ENCODE measurements at places on chromosomes 13 and 19.

DNA sequence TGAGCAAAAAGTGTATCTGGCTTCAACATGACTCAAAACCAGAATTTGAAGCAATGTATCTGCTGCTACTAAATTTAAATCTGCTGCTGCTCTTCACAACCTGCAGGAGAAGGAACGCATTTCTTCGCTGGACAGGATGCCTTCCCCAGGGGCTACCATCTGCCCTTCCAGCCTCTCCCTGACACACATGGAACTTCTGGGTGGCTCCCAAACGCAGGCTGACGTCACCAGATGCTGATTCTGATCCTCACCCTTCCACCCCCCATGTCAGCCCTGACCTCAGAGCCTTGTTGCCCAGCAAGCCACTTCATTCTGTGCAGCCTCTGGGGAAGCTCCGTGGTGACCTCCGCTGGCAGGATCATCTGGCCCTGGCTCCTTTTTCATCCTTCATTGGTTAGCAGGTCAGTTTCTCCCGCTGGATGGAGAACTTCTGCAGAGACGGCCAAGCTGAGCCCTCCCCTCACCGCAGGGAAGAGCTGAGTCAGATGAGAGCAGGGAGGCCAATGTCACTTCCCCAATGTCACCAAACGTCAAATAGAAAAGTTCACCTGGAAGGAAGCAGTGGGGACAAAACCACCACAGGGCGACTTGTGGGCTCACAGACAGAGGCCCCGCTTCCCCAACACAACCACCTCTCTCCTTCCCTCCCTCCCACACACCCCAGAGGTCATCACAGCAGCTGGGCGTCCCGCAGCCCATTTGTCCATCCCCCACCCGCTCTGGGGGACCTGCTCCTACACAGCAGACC, 14.0 kb upstream of the RAB20 start:
- peak; percentile 80 for DNase-seq

- DNase-seq = no peak
Observed at GRCh38 chr19:58440556-58440955, 603 bp upstream of the ZNF132 start.

DNA sequence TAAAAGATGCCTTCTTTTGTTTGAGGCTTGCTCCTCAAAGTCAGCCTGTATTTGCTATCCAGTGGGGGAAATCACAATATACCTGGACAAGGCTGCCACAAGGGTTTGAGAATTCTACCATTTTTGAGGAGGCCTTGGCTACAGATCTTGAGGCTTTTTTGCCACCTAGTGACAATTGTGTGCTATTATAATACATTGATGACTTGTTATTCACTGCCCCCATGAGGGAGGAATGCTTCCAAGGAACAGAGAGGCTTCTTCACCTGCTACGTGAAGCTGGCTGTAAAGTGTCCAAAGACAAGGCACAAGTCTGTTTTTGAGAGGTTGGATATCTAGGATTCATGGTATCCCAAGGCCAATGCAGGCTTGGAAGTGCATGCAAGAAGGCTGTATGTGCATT, 72.5 kb downstream of the ZNF708 start:
- no peak for DNase-seq

- peak; percentile 93 for DNase-seq
Observed at GRCh38 chr19:34254046-34254697, at the start of gene GARRE1. GARRE1 (plus strand) TSS chr19:34254554; CDS start chr19:34300474, 45,920 bp downstream.

DNA sequence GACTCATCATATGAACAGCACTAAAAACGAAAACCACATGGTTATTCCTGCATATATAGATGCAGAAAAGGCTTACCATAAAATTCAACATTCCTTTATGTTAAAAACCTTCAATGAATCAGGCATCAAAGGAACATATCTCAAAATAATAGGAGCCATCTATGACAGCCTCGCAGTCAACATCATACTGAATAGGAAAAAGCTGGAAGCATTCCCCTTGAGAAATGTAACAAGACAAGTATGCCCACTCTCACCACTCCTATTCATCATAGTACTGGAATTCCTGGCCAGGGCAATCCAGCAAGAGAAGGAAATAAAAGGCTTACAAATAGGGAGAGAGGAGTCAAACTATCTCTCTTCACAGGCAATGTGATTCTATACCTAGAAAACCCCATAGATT, 179.6 kb upstream of the HTR2A start:
- DNase-seq = no peak

GRCh38 chr13:77508959-77509620, 26.4 kb upstream of the SCEL start:
- DNase-seq = no peak

DNA sequence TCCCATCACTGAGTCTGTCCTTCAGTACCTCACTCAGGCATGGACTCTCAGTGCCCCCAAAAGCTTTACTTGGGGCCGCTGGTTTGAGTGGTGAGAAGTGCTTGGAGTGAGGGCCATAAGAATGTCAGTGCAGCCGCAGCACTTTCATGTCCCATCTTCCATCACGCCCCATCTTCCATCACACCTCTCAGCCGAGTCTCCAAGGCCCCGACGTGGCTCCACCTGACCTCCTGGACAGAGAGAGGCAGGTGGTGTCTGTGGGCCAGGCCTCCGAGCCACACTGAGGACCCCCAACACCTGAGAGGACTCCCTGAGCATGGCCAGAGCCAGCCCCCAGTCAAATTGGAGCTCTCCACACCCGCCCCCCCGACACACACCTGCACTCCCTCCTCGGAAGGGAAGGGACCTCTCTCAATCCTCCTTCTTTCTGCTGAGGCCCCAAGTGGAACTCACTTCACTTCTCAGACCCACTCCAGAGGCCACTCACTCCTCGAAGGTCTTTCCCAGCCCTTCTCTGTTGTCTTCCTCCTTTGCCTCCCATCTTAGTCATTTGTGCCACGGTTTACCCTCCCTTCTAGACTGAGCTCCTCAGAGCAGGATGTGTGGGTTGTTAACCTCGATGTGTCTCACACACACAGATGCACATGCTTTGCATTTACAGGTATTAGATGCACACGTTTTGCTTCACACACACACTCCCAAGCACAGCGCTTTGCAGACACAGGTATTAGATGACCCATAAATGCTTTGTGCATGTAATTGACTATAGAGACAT, 65.7 kb upstream of the ATP12A start:
- DNase-seq = no peak

DNA sequence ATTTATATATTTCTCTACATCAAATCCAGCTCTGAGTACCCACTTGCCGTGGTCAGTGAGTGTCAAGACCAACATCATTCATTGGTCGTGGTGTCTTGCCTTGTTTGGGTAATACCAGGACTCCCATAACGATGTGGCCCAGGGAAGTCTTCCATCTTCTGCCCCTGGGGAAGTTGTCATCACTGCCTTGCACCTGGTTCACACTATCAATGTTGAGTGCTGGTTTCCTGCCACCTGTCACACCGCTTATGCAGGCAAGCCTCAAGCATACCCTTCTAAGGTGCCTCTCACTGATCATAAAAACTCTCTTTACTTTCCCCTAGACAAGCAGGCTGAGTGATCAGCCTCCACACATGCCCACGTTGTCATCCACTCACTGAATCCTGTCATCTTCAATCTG, 382.4 kb downstream of the KCTD12 start:
- no peak for DNase-seq

DNA sequence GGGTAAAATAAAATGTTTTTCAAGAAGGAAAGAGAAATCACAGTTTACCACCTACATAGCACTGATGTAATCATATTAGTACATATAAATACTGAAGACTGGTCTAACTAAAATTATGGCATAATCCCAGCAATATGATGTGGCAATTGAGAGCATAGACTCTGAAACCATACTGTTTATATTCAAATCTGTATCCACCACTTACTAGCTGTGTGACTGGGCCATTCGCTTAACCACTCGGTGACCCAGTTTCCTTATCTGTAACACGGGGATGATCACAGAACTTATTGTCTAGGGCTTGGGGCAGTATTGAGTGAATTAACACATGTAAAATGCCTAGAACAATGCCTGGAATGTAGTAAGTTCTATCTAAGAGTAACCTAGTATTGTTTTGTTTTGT, 13.1 kb upstream of the GTF3A start:
- DNase-seq = no peak

DNA sequence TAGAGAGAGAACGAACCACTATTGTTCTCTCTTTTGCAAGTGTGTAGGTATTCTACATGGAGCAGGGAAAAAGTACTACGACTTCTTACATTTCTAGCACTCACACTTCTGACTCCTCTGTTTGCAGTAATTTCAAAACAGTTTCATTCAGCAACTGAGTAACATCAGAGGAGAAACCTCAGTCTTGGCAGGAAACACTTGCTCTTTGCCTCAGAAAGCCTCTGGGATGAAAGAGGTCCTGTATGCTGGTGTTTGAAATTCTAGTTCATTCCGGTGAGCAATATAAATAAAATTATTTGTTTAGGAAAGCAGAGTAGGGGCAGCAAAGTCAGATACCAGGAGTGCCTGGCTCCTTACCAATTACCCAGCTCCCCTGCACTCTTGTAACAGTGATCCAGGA, 595.5 kb downstream of the TBC1D4 start:
- DNase-seq = no peak

- DNase-seq = no peak
Observed at GRCh38 chr13:32454886-32455593, 27.1 kb upstream of the N4BP2L1 start.

GRCh38 chr13:23579896-23580683, 9.9 kb downstream of the TNFRSF19 start:
- DNase-seq = no peak

All from GM13976 (cell line).